ENCODE measurements at places on chromosomes 5 and 9. TPM values are rescaled to one million over a fixed set of nuclear protein-coding genes. Genes with fewer than 3 reads are reported as not detected.

The MARCOL gene
- total RNA-seq, result not detected

The MYO10 gene
- total RNA-seq, result 70.0 TPM

The ADRA1B gene
- 2.9 TPM for total RNA-seq

The AQP7 gene
- not detected for total RNA-seq

The PPP2R2B gene
- total RNA-seq, result 0.62 TPM

The PTGER4 gene
- 13.8 TPM for total RNA-seq

The RORB gene
- total RNA-seq, result not detected
